ENCODE measurements at places on chromosomes 5 and 9.

GRCh38 chr5:102771435-102771834 is 16.3 kb downstream of the PAM start:
- DNase-seq: no peak

DNA sequence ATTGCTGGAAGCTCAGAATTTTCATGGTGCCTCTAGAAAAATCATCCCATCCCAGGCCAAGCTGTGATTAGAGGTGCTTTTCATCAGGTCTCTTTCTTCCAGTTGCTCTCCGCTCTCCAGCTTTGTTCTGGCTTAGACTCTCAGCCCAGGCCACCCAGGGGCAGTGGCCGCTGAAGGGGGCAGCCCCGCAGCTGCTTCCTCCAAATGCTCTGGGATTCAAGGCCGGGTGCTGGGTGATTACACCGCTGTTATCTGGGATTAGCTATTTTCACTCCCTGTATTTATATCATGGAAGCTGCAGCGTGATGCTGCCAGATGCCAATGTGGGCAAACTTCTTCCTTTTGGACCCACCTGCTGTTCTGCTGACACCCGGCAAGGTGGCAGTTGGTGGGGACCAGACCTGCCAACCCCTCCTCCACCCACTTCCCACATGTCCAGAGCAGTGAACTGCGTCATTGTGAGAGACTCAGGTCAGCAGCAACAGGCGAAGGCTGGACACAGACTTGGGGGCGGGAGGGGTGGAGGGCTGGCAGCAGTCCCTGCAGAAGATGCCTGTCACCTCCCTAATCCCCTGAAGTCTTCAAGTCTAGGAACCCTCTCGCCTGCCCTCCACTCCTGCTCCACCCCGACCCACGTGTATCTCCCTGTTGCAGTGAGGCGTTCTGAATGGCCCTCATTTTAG is 33.9 kb upstream of the NKX2-5 start:
- no peak for DNase-seq

DNA sequence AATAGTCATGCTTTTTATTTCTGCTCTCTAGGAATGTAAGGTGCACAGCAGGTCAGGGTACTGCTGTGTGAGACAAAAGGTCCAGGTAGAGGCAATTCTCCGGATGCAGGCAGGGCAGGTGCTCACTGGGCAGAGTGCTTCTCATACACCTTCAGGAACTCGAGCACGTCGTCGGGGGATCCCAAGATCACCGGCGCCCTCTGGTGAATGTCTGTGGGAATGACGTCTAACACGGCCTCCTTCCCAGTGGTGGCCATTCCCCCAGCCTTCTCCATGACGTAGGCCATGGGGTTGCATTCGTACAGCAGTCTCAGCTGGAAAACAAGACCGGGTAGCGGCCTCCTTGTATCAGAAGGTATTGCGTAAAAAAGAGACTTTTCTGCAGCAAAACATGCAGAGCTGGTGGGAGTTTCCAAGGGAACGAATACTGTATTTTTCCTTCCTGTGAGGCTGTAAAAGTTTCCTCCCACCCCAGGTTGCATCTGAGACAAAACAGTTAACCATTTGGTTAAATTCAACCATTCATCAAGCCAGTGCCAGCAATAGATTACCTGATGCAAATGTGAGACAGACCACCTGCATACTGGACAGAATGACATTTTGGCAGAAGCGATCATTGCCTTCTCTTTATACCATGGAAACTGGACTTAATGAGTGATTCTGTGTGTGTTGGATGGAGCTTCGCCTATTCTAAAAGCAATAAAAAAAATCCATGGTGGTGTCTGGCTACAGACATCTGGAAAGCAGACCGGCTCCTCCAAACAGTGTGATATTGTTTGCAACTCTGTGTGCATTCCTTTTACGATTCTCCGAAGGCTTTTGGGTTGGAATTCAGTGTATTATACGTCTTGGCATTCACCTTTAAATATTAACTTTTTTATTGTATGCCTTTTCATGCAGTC is 9.9 kb upstream of the FBP2 start:
- DNase-seq: peak; percentile 26

GRCh38 chr9:123460091-123460490 is 104.1 kb downstream of the CRB2 start:
- no peak for DNase-seq

- no peak for DNase-seq
Measured at GRCh38 chr5:86127696-86128095, 490.0 kb upstream of the COX7C start.

- no peak for DNase-seq
Measured at GRCh38 chr5:139745132-139745799, 50.3 kb upstream of the PSD2 start.

- DNase-seq: no peak
Measured at GRCh38 chr9:8262625-8263622, 463.3 kb upstream of the DMAC1 start.

DNA sequence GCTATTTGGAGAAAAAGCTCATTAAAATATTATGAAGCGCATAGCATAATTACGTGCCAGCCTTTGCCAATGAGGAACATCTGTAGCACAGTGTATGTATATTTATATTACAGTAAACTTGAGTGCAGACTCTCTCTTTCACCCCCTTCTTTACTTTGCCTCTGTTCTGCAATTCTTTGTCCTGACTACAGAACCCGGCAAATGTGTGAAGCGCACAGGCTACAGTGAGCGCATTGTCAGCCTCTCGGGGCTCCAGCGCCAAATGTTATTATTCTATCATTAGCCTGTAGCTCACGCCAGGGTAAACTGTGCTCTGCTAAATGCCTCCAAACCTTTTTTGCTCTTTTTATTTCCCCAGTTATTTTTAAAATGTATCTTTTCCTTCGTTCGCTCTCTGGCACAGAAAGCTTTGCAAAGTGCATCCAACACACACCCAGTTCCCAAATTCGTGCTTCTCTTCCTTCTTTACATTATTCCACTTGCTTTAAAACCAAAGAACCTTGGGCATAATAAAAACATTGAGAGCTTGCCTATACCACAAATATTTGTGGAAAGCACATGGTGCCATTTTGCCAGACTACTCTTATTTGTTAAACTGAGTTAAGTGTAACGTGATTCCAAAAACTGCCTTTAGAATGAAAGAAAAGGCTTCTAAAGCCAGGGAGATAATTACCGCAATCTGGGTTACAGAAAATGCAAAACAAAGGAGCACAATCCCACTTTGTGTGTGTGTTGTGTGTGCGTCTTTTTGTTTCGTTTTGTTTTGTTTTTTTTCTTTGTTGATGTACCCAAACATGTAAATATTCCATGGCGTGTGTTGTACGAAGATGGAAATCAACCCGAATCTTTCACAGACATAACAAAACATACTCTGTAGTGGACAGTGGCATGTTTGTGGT is 164.1 kb upstream of the MPDZ start:
- DNase-seq: no peak

- no peak for DNase-seq
Measured at GRCh38 chr9:81984928-81985327, 3.6 kb upstream of the SPATA31D1 start.

- DNase-seq: no peak
Measured at GRCh38 chr9:2630158-2630557, 8.6 kb downstream of the VLDLR start.

- DNase-seq: no peak
Measured at GRCh38 chr5:53712327-53712726, 151.9 kb downstream of the NDUFS4 start.

- no peak for DNase-seq
Measured at GRCh38 chr5:60084226-60084625, 190.7 kb upstream of the PDE4D start.

DNA sequence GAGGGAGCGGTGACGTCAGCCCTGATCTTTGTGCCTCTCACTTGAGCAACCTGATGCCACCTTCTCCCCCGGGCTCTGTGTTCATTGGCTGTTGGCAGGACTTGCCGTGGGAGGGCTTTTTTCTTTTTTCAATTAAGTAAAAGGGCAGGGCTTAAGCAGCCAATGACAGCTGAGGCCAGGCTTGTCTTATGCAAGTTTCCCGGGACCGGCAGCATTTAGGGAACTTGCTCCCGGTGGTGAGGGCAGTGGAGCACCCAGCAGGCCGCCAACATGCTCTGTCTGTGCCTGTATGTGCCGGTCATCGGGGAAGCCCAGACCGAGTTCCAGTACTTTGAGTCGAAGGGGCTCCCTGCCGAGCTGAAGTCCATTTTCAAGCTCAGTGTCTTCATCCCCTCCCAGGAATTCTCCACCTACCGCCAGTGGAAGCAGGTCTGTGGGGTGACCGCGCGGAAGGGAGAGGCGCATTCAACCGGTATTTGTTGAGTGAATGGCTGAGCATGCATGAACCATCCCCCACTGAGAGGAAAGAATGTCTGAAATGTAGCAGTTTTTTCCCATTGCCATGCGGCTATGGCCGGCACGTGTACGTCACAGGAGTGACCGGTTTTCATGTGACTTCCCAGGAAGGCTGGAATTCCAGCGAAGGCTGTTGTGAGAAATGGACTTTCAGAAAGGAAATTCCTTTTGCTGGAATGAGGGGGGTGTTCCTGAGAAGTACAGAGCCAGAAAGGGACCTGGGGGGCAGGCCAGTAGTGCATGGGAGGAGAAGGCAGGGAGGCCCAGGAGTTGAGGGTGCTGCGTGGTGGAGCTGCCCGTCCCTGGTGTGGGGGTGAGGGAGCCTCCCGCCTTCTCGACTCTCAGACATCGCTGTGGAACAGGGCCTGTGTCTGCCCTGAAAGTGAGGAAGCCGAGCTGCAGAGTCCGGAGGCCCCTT is 29.0 kb downstream of the PTGES2 start:
- no peak for DNase-seq

DNA sequence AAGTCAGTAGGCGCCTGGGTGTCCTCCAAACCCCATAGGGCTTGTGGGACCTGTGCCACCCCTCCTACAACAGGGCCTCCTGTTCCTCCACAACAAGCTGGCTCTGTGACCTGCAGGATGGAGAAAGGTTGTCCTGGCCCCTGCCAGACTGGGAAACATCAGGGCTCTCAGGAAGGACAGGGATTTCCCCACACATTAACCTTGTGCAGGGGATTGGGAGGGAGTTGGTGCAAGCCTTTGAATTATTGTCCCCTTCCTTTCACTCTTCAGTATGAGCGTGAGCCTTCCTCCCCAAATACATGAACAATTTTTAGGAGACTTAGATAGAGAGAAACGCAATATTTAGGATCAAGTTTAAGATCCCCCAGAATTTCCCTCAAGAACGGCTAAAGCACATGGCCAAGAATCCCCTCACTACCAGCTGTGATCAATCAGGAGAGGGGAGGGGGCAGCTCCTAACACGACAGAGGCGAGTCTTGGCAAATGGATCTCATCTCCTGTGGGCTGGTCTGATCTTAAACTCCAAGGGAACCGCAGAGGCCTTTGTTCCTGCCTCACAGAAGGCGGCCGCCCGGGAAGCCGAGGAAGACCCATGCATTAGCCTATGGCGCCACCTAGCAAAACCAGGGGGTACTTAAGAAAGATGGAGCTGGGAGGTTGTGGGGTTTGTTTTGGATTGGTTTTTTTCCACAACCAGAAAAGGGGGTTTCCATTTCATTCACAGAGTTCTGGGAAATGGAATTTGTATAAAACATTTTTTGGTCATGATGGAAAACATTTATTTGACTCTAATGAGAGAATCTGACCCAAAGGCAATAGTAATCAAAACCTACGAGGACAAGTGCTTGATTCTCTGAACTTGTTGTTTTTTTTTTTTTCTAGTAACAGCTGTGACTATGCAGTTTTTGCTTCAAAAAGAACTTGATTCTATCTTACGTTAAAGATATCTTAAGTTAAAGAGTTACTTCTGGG is 36.1 kb upstream of the OSMR start:
- no peak for DNase-seq

GRCh38 chr9:105191508-105192121 is 52.8 kb upstream of the SLC44A1 start:
- no peak for DNase-seq

- no peak for DNase-seq
Measured at GRCh38 chr5:154368041-154368800, 77.6 kb upstream of the SAP30L start.

GRCh38 chr5:67375606-67376005 is 179.0 kb upstream of the CD180 start:
- DNase-seq: no peak

- no peak for DNase-seq
Measured at GRCh38 chr9:112648624-112649023, 69.3 kb downstream of the INIP start.

GRCh38 chr5:134227259-134227658 is 1.4 kb upstream of the PPP2CA start:
- no peak for DNase-seq

GRCh38 chr9:80062567-80062966 is 490.8 kb downstream of the TLE4 start:
- DNase-seq: no peak
